RWPE1 (cell line): ENCODE measurements at places on chromosomes 4 and X.

DNA sequence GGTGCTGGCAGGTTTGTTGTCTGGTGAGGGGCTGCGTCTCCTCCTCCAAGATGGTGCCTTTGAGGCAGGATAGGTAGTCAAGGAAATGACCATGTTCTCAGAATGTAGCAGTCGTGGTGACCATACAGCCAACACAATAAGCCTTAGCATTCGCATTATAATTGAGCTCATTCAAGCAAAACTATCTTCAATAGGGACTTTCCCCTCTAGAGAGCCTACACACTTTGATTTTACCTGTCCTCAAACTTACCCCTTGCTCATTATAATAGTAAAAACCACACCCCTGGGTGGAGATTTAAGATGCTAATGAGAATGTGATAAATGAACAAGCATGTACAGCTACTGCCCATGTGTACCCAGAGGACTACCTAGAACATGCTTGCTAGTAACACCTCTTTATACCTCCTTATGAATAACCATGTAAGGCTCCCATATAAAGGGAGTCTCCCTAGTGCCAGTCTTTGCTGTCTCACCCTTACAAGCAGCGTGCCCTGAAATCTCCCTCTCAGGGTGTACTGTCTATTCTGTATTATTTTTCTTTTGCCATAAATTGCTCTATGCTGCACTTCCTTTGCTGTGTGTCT, 48.2 kb downstream of the FGFBP1 start:
- no peak for DNase-seq

DNA sequence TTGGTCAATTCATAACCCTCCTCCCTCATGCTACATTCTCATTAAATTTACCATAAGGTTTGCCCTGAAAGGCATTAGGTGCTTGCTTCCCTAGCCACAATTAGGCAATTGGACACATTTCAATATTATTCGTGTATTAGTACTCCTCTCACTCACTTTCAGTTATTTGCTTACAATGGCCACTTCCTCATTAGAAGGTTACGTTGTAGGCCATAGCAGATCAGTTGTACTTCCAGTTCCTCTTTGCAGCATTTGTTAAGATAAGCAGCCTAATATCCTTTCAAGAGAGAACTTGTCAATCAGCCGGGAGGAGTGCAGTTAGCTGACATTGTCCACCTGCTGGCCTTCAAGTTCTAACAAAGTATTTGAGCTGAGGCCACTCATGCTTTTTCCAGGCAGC, 1017.2 kb downstream of the PCDH7 start:
- DNase-seq: no peak

- DNase-seq: no peak
Measured at GRCh38 chrX:133580625-133581024, 165.3 kb upstream of the GPC4 start.

GRCh38 chrX:130895299-130895698, 7.7 kb downstream of the ENOX2 start:
- no peak for DNase-seq

DNA sequence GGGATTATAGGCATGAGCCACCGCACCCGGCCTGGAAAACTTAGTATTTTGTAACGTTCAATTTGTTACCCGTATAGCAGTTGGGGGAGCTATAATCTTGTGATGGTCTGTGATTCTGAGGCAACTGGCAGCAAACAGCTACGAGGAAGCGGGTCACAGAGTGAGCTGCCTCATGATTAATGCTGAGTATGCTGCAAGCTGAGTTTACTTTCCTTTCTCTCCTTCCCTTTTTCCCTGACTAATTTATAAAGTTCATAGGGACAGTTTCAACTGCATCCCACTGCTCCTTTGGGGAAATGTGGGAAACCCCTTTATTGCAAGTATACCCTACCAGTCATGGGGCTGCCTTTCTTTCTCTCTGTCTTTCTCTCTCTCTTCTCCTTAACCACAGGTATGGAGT, 17.7 kb upstream of the ELOVL6 start:
- DNase-seq: no peak

DNA sequence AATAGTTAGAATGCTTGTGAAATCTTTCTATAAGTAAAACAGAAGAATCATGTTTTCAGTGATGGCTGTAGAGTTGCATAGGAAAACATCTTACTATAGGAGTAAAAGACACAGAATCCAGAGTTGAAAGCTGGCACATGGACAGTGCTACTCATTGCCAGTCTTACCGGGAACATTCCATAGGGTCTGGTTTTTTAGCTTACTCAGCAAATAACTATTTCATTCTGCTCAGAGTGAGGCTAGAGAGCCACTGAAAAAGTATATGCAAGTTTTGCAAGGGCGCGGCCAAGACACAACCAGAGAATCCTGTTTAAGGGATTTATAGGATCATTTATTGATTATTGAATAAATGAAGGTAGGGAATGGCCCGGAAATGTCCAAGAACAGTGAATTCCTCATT, 60.3 kb downstream of the MTHFD2L start:
- DNase-seq: no peak

GRCh38 chr4:122099896-122100295, 52.2 kb upstream of the BLTP1 start:
- no peak for DNase-seq

DNA sequence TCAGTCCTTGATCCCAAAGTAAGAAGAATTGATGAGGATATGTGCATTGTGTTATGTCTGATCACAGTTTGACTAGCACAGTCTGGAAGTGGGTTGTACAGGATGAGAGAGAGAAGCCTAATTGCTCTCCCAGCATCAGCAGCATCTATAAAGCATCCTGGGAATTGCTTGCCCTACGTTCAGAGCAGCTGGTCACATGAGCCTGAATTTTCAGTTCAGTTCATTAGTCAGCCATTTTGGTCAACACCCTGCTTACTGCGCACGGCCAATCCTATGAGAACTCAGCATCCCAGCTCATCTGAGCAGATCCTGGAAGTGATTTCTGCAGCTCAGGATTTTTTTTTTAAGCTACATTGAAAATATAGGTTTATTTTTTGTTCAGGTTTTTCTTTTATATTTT, at the start of gene RUFY3:
TSS of gene RUFY3 (plus strand) at position 218 of the 400 bp plus-strand sequence. CDS start 610 bp downstream, outside the sequence.
- peak; percentile 16 for DNase-seq

DNA sequence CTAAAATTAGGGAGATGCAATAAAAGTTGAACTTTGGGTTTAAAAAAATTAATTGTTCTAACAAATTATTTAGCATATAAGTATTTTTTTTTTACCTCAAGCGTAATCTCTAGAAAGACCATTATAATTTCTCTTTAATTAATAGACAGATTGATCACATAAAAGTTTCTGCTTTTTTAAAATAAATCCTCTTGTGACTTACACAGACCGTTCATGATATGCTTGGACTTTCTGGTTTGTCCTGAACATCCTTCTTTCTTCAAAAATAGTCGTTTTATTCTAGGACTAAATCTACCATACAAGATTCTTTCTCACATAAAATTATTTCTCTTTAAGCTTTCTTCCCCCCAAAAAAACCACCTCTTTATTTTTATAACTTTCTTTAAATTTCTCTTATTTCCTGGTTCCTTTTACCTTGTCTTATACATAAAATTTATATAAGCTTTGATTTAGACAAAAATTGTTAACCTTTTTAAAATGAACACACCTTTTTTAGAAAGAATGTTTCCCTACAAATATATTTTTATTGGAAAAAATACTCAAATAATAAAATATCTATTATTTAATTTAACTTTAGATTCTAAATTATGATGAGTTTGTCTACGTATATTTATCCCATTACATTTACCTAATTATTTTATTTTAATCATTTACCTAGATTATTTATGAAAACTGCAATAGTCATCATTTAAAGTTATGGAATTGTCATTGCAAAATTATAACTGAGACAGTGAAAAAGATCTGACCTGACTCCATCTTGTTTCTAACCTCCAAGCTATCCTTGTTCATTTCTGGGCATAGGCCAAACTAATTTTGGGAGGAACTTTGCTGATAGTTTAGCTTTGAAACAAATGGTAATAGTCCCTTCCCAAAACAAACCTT, 37.6 kb downstream of the PGRMC2 start:
- DNase-seq: no peak

GRCh38 chr4:66855956-66856355, 689.3 kb downstream of the CENPC start:
- DNase-seq: no peak

- DNase-seq: no peak
Measured at GRCh38 chrX:74249963-74250362, 54.0 kb upstream of the ZCCHC13 start.

GRCh38 chrX:11412715-11413623, 119.8 kb downstream of the AMELX start:
- DNase-seq: no peak

DNA sequence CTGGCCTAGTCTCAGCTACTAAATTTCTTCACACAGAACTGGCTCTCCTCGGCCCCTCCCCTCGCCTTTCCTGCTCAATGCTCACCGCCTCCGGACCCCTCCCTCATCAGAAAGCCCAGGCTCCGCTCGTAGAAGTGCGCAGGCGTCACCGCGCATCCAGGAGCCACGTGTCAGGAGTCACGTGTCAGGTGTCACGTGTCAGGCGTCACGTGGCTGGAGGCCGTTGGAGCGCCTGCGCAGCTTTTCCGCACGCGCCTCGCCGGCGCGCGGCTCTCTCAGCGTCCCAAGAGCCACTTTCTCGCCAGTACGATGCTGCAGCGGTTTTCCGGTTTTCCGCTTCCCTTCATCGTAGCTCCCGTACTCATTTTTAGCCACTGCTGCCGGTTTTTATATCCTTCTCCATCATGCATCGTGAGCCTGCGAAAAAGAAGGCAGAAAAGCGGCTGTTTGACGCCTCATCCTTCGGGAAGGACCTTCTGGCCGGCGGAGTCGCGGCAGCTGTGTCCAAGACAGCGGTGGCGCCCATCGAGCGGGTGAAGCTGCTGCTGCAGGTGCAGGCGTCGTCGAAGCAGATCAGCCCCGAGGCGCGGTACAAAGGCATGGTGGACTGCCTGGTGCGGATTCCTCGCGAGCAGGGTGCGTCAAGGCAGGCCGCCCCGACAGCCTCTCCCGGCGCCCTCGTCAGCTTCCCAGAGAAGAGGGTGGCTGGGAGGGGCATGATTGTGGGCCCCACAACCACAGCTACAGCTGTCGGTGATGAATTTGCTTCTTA, at the start of gene SLC25A31:
TSS of gene SLC25A31 (plus strand) at position 259 of the 772 bp plus-strand sequence. CDS start at position 405, 146 bp downstream.
- DNase-seq: no peak

DNA sequence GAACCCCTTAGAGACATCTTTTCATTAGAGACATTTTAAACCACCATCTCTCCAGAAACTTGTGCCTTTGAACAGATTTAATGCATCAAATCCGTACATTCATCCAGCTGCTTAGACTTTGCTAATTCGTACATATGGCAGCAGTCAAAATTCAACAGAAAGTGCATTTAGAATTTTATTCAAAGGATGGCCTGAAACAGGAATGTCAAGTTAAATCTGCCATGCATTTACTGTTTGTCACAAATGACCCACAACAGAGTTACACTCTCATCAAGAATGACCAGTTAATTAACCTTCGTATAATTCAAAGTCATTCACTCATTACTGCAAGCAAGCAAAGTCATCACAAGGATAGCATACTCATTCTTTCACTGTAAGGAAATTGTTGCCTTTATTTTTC, 284.3 kb downstream of the SLC7A11 start:
- no peak for DNase-seq

DNA sequence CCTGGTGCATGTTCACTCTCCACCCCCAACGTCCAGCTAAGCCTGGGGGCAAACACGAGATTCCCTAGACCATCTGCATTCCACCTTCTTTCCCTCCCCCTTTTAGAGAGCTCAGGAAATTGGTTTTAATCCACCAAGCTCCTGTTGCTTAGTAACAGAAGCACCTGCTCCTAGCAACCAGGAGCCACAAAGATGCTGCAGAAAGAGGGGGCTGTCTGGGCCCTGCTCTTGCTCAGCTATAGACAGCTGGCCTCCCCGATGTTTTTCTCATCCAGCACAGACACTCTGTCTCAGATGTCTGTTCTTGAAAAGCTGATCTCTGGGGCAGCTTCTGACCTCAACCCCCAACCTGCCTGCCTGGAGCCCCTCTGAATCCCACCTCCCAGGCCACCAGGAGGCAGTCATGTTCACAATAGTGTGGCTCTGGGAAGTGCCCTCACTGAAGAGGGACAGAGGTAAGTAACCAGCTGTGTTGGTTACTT, 71.5 kb downstream of the SLC16A2 start:
- no peak for DNase-seq

DNA sequence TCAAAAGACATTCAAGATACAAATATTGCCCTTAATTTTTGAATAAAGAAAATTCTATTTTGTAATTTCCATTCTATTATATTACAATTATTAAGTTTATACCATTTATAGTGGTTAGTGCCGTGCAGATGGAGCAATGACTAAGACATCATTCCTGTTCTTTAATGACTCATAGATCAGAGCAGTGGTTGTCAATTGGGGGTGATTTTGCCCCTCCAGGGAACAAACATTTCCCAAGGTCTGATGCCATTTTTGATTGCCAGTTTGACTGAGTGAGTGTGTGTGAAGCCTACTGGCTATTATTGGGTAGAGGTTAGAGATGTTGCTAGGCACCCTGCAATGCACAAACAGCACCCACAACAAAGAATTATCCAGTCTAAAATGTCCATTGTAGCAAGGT, 97.9 kb upstream of the DDIT4L start:
- peak; percentile 25 for DNase-seq

- DNase-seq: no peak
Measured at GRCh38 chrX:110012818-110013485, 10.0 kb downstream of the TMEM164 start.

GRCh38 chr4:87305562-87305961, 17.1 kb downstream of the HSD17B13 start:
- no peak for DNase-seq

GRCh38 chr4:143362349-143363046, 25.8 kb downstream of the GAB1 start:
- DNase-seq: no peak

- no peak for DNase-seq
Measured at GRCh38 chrX:48937054-48937907, 18.5 kb upstream of the PIM2 start.

DNA sequence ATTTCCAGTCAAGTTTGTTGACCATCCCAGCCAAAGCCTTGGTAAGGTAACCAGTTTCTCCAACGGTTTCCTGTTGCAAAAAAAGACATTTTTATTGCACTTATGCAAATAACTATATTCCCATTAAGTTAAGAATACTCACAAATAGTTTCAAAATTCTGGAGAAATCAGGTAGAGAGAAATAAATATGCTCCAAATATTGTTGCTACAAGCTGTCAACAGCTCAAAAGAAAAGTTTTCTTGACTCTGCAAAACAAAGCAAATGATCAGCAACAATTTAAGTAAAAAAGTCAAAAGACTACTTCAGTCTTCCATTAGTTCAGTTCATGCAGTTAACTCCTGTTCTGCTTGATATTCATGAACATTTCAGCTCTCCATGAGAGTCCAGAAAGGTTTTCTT, 49.0 kb upstream of the UGT8 start:
- DNase-seq: no peak

- DNase-seq: no peak
Measured at GRCh38 chr4:174262624-174263444, 20.6 kb downstream of the FBXO8 start.
